ENCODE measurements at places on chromosomes 7 and 10.

GRCh38 chr7:138632826-138633602 is 68.1 kb downstream of the SVOPL start:
- no peak for DNase-seq

- DNase-seq: no peak
Measured at GRCh38 chr10:102718220-102718619, 3.8 kb downstream of the SFXN2 start.

- DNase-seq: no peak
Measured at GRCh38 chr10:7483848-7484247, 73.0 kb upstream of the SFMBT2 start.

DNA sequence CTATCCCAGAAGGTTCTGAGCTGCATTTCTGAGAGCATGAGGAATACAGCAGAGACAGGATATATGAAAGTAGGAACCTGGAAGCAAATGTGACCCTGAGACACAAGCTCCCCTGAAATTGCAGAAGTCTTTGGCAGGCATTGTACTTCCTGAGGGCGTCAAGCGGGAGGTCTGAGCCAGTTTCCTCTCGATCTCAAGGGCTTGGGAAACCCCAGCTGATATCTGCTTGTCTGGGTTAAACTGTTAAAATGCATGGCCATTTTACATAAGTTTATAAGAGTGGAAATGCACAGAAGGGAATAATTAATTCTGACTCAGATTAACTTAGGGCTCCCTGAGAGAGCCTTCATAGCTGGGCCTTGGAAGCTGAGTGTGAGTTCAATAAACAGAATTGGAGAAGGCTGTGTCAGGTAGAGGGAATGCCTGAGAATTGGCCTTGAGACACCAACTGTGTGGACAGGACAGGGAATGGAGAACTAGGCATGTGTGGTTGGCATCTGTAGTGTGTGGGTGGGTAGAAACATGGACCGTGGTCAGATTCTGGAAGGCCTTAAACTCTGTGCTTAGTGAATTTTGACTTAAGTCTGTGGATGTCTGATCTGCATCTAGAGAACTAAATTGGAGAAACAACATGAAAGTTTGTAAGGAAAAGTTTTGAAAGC is 53.3 kb downstream of the WIPF3 start:
- no peak for DNase-seq

- no peak for DNase-seq
Measured at GRCh38 chr7:63080406-63080805, 918.2 kb upstream of the ZNF722 start.

- DNase-seq: peak; percentile 58
Measured at GRCh38 chr10:102352066-102352715, 43.3 kb upstream of the NFKB2 start.

- DNase-seq: peak; percentile 77
Measured at GRCh38 chr7:50477640-50478039, 27.5 kb upstream of the FIGNL1 start.

GRCh38 chr10:99740260-99740659 is 8.2 kb downstream of the CUTC start:
- no peak for DNase-seq

DNA sequence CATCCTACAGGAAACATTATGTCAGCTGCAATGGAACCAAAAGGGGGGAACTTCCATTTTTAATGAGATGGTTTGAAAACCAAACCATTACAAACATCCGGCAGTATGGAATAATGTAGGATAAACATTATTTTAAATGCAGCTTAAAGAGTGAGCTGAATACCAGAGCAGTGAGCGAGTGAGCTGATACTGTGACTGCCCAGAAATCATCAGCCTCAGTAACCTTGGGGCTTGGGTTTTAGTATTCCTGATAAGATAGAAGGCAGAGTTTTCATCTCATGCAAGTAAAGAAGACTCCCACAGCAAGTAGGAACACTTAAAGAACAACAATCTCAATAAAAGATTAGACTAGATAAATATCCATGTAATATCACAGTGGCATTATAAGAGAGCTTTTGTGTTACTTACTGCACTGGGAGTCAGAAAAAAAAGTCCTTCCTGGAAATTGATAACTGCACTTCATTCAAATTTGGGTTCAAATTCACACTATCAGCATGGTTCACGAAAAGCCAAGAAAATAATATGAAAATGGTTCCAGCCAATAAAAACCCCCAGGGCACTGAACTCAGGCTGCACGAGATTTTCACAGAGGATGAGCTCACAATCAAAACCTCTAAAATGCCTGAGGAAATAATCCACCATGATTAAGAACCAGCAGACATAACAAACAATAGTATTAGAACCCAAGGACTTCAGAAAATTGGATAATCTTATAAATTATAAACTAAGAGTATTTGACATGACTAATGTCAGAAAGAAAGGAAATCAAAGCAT is 115.7 kb downstream of the MTPAP start:
- DNase-seq: no peak

GRCh38 chr10:35882422-35883150 is 240.5 kb upstream of the FZD8 start:
- no peak for DNase-seq

DNA sequence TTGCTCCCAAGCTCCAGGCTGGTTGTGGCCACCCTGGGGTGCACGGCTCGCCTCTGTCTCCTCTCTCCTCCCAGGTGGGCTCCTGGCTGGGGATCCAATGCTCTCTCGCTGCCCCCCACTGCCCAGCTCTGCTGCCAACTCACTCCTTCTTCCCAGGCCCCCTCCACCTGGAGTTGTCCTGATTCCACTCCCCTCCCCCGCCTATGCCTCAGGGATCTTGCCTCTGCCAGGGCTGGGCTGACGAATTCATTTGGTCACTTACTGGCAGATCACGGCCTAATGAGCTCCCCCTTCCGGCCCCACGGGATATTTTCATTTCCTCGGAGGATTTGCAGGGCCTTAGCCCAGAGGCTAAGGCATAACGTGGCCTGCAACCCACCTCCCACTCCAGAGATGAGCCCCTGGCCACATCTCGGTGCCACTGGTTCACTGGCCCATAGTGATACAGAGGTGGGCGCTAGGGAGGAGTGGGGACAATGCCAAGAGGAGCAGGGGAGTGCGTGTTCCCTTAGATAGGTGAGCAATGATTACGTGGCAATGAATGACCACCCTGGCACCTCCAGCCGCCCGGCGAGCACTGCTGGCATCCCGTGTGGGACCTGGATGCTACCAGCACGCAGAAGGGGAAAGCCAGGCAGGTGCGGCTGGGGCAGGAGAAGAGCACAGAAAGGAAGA is 344.6 kb upstream of the SHH start:
- DNase-seq: peak; percentile 10

DNA sequence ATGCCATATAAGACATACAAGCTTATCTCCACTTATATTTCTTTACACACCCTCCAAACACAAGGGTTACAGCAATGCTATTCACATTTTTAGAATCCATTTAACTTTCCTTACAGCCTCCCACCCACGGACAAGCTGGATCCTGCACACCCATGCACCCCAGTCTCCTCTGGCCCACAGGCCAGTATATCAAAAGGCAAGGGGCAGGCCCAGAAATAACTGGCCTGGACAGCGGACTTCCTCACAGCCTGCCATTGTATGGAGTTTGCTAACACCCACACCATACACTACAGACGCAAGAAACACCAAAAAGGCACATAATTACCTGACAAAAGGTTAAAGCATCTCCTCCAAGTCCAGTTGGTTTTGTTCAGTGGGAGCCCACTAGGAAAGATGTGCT is 12.0 kb downstream of the HOXA4 start:
- DNase-seq: no peak
